Ascending aorta (tissue), 2 donors: ENCODE measurements at places on chromosomes 6 and 20. TPM values are rescaled to one million over a fixed set of nuclear protein-coding genes. Genes with fewer than 3 reads are reported as not detected.

DNA sequence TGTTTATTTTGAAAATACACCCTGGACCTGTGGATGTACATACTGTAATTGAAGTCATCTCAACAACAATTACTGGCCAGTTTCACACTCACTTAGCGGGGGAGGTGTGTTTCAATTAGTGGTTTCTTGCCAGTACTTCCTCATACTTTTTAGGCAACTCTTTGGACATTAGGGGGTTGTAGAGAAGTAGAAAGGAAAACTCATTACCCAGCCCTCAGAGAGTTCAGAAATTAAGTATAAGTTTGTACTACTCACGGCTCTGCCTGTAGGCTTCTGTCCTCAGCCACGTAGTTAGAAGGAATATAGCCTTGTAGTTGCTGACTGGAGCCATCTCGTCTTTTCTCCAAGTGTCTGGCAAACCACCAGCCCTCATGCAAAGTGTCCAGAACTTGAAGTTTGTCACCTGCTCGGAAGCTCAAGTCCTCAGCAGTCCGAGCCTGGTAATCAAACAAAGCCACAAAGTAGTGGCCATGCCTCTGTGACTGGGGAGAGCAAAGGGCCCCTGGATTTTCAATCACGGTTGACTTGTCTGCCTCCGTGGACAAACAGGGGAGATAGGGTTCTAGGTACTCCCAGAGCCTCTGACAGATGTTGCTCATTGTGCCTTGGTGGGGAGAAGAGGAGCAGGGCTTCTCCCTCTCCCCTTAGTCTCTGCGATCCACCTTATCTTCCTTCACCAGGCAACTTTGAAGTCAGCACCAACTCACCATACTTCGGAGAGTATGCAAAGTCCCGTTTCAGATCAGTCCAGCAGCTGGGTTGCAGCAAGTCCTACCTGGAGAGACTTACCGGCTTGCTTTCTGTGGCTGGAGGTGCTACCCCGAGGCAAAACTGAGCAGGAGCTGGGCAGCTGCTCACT lies 749 bp downstream of the FRK start:
- H3K4me1 ChIP-seq, result peaks cover 9% of the 10 kb centered on the region
- H3K27me3 ChIP-seq, result no peaks in the 10 kb centered on the region
- DNase-seq, result no peak

GRCh38 chr6:11714116-11714797 lies 64.3 kb downstream of the ADTRP start:
- no peak overlapping the region for H3K27ac ChIP-seq
- no peaks in the 10 kb centered on the region for H3K27me3 ChIP-seq
- DNase-seq, result no peak
- H3K4me1 ChIP-seq, result no peaks in the 10 kb centered on the region
- H3K4me3 ChIP-seq, result no peak overlapping the region

DNA sequence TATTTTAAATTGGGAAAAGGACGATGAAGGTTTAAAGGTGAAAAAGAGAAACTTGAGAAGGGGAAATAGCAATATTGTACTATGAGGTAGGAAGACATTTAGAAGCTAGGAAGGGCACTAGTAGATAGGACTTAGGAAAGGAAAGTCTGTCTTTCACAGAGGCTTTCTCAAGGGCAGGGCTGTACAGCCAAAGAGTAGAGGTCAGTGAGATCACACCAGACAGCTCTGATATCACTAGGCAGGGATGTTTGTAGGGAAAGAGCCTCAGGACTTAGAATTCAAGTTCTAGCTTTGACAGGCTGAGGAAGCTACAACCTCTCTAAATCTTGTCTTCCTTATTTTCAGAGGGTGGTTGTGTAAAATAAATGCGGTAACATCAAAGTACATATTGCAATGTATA lies 160.4 kb upstream of the SLC22A16 start:
- H3K27ac ChIP-seq, result no peak overlapping the region
- H3K27me3 ChIP-seq, result no peaks in the 10 kb centered on the region
- no peaks in the 10 kb centered on the region for H3K4me1 ChIP-seq
- DNase-seq, result no peak
- H3K4me3 ChIP-seq, result no peak overlapping the region

GRCh38 chr6:113860181-113860955 lies 3.2 kb downstream of the MARCKS start:
- H3K4me1 ChIP-seq, result peaks cover 5% of the 10 kb centered on the region
- no peak for DNase-seq
- H3K27me3 ChIP-seq, result no peaks in the 10 kb centered on the region
- H3K4me3 ChIP-seq, result peak overlapping the region; percentile 58

DNA sequence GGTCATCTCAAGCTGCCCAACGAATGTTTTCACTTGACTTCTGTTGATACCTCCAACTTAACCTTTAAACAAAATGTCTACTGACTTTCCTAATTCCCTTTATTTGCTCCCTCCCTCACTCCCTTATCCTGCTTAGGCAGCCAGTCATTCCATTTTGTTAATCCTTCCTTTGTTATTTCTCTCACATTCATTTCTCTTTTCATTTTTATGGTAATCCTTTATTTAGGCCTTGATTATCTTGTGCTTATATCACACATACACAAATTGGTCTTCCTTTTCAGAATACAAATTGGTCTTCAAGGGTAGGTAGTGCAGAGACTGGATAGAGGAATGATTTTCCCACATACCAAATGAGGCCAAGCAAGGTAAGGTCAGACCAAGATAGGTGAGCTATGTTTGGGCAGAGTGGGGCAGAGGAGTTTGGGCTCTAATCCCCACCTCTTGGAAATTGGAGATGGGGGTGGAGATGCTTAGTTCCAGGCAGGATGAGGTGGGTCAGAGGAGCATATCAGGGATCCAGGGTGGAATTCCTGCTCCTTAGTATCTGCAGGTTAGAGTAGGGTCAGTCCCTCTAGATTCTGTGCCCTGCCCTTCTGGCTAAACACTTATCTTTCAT lies 2.0 kb upstream of the SPACA1 start:
- H3K36me3 ChIP-seq, result no peaks in the 10 kb centered on the region
- H3K27me3 ChIP-seq, result no peaks in the 10 kb centered on the region
- H3K27ac ChIP-seq, result no peak overlapping the region
- no peaks in the 10 kb centered on the region for H3K4me1 ChIP-seq
- DNase-seq, result no peak
- H3K4me3 ChIP-seq, result no peak overlapping the region

- H3K4me3 ChIP-seq, result no peak overlapping the region
- no peaks in the 10 kb centered on the region for H3K27me3 ChIP-seq
- H3K27ac ChIP-seq, result no peak overlapping the region
- H3K4me1 ChIP-seq, result no peaks in the 10 kb centered on the region
- H3K36me3 ChIP-seq, result no peaks in the 10 kb centered on the region
Observed at GRCh38 chr6:170253910-170254269, 37.0 kb downstream of the DLL1 start.

GRCh38 chr6:159427771-159428170 lies 258.6 kb downstream of the FNDC1 start:
- H3K27ac ChIP-seq, result no peak overlapping the region
- no peaks in the 10 kb centered on the region for H3K36me3 ChIP-seq
- H3K27me3 ChIP-seq, result no peaks in the 10 kb centered on the region
- H3K4me1 ChIP-seq, result no peaks in the 10 kb centered on the region

- no peaks in the 10 kb centered on the region for H3K4me1 ChIP-seq
- H3K27ac ChIP-seq, result no peak overlapping the region
- H3K27me3 ChIP-seq, result no peaks in the 10 kb centered on the region
- H3K36me3 ChIP-seq, result no peaks in the 10 kb centered on the region
Observed at GRCh38 chr20:33791959-33792597, 19.1 kb upstream of the CHMP4B start.

DNA sequence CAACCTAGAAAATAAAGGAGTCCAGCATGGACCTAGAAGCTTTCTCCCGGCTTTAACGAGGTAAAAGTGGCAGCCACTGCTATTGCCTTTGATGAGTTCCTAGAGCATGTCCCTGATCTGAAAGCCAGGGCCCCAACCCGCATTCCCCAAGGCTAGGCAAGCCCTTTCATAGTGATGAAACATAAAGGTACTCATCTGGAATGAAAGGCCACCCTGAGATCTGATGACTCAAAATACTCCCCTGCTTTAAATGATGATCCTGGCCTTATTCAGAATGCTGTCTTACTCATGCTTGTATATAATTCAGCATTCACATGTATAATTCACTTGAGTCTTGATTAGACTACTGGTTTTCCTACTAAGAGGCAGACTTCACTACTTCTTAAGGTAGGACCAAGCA lies 21.3 kb downstream of the TTPAL start:
- no peak overlapping the region for H3K4me3 ChIP-seq
- H3K4me1 ChIP-seq, result no peaks in the 10 kb centered on the region
- H3K27me3 ChIP-seq, result no peaks in the 10 kb centered on the region
- no peak for DNase-seq
- peaks cover 55% of the 10 kb centered on the region for H3K36me3 ChIP-seq
- H3K27ac ChIP-seq, result peak overlapping the region; percentile 72

DNA sequence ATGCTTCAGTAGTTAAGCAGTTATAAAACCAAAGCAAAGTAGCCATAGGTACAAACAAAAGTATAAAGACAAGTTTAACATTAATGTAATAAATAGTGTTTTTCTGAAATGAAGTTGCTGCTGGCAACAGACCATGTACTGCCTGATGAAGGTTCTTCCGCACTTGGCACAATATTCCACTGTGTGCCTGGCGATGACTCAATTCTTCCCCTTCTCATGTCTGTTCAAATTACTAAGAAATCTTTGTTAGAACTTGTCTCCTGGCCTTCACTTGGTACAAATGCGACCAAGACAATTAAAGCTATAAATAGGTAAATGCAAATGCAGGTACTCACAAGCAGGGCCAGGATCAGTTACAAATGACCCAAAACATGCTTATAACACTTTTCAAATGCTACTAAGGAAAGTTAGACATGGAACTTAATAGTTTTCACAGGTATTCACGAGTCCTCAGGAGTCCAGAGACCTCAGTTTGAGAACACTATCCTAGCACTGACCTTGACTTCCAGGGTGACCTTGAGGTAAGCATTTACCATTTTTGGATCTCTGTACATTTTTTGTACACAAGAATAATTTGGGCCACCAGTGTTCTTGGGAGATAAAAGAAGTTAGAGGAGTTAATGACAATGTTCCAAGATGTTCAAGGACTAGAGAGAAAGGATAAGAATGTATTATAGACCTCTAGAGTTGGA lies 8.1 kb upstream of the DDR1 start:
- DNase-seq, result no peak
- peak overlapping the region; percentile 87 for H3K27ac ChIP-seq
- no peaks in the 10 kb centered on the region for H3K27me3 ChIP-seq
- H3K4me1 ChIP-seq, result no peaks in the 10 kb centered on the region
- H3K4me3 ChIP-seq, result no peak overlapping the region

GRCh38 chr20:35007413-35007812 lies 51.7 kb downstream of the MYH7B start:
- no peak overlapping the region for H3K4me3 ChIP-seq
- peak overlapping the region; percentile 60 for H3K27ac ChIP-seq
- DNase-seq, result peak; percentile 41
- peaks cover 98% of the 10 kb centered on the region for H3K36me3 ChIP-seq
- H3K27me3 ChIP-seq, result no peaks in the 10 kb centered on the region
- H3K4me1 ChIP-seq, result peaks cover 4% of the 10 kb centered on the region

GRCh38 chr20:52569201-52569600 lies 377.6 kb upstream of the ZFP64 start:
- H3K36me3 ChIP-seq, result no peaks in the 10 kb centered on the region
- no peak overlapping the region for H3K4me3 ChIP-seq
- no peak overlapping the region for H3K27ac ChIP-seq
- no peaks in the 10 kb centered on the region for H3K27me3 ChIP-seq
- no peak for DNase-seq

- H3K36me3 ChIP-seq, result no peaks in the 10 kb centered on the region
- H3K27me3 ChIP-seq, result no peaks in the 10 kb centered on the region
- H3K4me3 ChIP-seq, result no peak overlapping the region
Observed at GRCh38 chr6:37702314-37702713, 4.6 kb upstream of the MDGA1 start.

- peak overlapping the region; percentile 95 for H3K4me3 ChIP-seq
- H3K27ac ChIP-seq, result peak overlapping the region; percentile 93
- no peaks in the 10 kb centered on the region for H3K36me3 ChIP-seq
- H3K27me3 ChIP-seq, result no peaks in the 10 kb centered on the region
Observed at GRCh38 chr20:38961530-38962043, 557 bp upstream of the DHX35 start.

- H3K4me1 ChIP-seq, result peaks cover 79% of the 10 kb centered on the region
- H3K27me3 ChIP-seq, result no peaks in the 10 kb centered on the region
- no peaks in the 10 kb centered on the region for H3K36me3 ChIP-seq
- H3K4me3 ChIP-seq, result no peak overlapping the region
- peak; percentile 87 for DNase-seq
- H3K27ac ChIP-seq, result peak overlapping the region; percentile 96
Observed at GRCh38 chr20:23156170-23156841, 70.2 kb upstream of the CD93 start.

The SEMG1 gene
- not detected for total RNA-seq

The SLC22A16 gene
- total RNA-seq, result not detected

The ESR1 gene
- total RNA-seq, result 3.0 TPM

The SLC22A2 gene
- not detected for total RNA-seq

The PAK1IP1 gene
- 6.1 TPM for total RNA-seq
